ENCODE measurements at places on chromosomes 5 and 9. TPM values are rescaled to one million over a fixed set of nuclear protein-coding genes. Genes with fewer than 3 reads are reported as not detected.

The PCDHB10 gene
- 1.3 TPM for total RNA-seq

The ADCY2 gene
- total RNA-seq: not detected

The CCDC171 gene
- 0.58 TPM for total RNA-seq

The ANKRD18A gene
- total RNA-seq: 0.12 TPM

The OR1Q1 gene
- total RNA-seq: not detected

The PDE6A gene
- not detected for total RNA-seq

The SPATA31A3 gene
- not detected for total RNA-seq

The LIFR gene
- 35.2 TPM for total RNA-seq

The TLE1 gene
- total RNA-seq: 58.7 TPM

The ACOT12 gene
- not detected for total RNA-seq

GRCh38 chr5:175378444-175379028, 65.4 kb downstream of the DRD1 start:
- no peak for DNase-seq

- no peak for DNase-seq
These were observed 33.4 kb downstream of the C5orf15 start for GRCh38 chr5:133934822-133935666.

GRCh38 chr5:35161652-35162273, 68.5 kb downstream of the PRLR start:
- DNase-seq: no peak

GRCh38 chr5:81751836-81752643, 1.1 kb upstream of the SSBP2 start:
- no peak for DNase-seq

GRCh38 chr9:123132696-123133095, 99.2 kb downstream of the GPR21 start:
- no peak for DNase-seq

DNA sequence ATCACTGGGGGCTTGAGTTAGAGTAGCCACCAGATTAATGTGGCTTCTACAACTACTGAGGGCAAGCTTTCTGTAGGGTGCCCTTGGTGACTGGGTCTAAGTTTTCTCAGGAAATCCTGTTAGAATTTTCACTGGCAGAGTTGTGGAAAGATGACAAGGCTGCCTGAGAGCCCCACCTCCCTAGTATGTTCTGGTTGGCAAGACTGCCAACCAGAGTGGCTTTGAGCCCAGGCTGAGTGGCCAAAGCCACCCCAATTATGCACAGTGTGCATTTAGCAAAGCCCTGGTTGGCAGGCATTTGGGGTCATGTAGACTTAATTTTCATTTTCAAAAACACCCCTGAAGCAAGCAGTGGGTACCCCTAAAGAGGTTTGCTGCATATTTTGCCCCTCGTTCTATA, 136.7 kb upstream of the HAPLN1 start:
- no peak for DNase-seq

GRCh38 chr5:17150531-17150930, 66.9 kb upstream of the BASP1 start:
- no peak for DNase-seq

DNA sequence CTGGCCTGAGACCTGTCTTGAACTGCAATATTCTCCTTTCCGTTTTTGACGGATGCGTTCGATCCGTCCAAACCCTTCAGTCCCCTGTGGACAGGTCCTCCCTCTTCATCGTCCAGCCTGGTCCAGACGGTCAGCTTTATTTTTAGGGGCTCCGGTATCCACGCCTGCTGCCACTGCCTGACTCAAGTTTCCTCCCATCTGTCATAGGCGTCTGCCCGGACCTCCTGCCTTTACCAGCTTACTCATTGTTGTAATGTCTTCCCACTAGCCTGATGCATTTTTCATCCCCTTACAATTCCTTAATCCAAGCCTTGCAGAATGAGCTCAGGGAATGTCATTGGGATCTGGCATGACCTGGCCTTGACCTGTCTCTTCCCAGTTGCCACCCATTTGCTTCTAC, 145.8 kb downstream of the TENT4A start:
- no peak for DNase-seq

GRCh38 chr9:104604801-104605200, 626 bp downstream of the OR13C2 start:
- DNase-seq: no peak

GRCh38 chr5:105529851-105530250, 1967.3 kb upstream of the NUDT12 start:
- no peak for DNase-seq

- no peak for DNase-seq
These were observed 10.9 kb downstream of the MAMDC2 start for GRCh38 chr9:70054521-70054920.

GRCh38 chr9:87065981-87066380, 118.7 kb upstream of the GAS1 start:
- no peak for DNase-seq

- no peak for DNase-seq
These were observed 941 bp downstream of the XPA start for GRCh38 chr9:97695995-97696802.

DNA sequence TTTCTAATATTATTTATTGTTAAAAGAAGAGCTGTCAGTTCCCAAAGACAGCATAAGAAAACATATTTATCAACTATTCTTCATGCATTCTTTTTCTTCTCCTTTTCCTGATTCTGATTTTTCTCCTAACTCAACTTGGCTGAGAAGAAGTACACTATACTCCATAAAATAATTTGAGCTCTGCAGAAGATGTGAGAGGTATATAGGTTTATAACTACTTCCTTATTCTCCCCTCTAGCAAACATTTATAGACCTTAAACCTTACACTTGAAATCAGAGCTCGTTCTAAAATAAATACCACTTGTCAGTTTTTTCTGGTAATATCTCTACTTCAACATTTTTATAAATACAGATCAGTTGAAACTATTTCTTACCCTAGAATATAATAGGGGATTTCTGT, 724.8 kb upstream of the GRAMD2B start:
- DNase-seq: no peak
